Kidney epithelial cell (primary cell): ENCODE measurements at places on chromosomes 2 and 18.

- peak; percentile 51 for DNase-seq
Observed at GRCh38 chr2:75560768-75561565, at the start of gene EVA1A. TSS of gene EVA1A (minus strand) at chr2:75560939. CDS start at chr2:75518140, 42,799 bp downstream.

- no peak for DNase-seq
Observed at GRCh38 chr18:54530285-54530684, 60.8 kb upstream of the DYNAP start.

DNA sequence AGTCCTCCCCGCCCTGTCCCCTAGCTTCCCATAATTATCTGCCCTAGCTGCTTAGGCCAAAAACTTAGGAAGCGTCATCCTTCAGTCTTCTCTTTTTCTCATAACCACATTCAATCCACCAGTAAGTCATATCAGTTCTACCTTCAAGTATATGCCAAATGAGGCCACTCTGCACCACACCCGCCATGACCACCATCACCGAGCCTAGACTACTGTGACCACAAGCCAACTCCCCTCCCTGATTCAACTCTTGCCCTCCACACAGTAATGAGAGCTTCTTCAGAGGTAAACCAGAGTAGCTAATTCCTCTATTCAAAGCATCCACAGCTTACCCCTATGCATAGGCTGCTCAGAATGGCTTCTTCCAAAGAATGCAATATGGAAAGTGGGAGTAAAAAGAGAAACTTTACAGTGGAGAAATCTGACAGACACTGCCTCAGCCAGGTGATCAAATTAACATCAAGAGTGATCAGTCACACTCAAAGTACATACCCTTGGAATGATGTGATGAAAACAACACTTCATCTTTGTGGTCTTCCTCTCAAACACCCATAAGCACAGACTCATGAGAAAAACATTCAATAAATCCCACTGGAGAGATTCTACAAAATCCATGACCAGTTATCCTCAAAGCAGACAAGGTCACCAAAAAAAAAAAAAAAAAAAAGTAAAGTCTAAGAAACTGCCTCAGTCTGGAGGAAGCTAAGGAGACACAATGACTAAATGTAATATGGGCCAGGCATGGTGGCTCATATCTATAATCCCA lies 17.7 kb downstream of the MBOAT2 start:
- DNase-seq, result no peak

GRCh38 chr18:24197412-24197811 lies 58.5 kb downstream of the CABYR start:
- no peak for DNase-seq

DNA sequence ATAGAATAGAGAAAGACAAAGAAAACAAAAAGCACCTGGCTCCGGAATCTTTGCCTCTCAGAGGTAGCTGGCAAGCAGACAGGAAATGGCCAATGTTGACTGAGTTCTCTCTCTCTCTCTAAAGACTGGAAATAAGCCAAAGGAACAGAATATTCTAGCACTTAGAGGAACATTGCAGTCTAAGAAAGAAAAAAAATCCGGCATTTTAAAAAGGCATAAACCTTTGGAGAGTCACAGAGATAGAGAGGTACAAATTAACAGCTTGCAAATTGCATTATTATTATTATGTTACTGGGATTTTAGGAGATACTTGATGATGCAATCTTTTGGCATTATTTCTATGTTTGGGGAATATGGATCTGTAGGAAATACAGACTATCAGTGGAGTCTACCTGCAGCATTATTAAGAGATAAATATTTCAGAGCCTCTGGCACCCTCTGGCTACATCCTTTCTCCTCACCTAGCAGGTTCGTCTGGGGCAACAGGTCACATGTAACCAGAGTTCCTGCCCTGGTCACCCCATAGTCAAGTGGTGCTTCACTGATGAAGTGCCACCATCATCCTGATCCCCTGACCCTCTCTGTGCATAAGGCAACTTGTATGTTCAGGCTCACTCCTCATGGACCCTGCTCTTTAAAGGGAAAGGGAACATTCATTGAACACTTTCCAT lies 318.9 kb upstream of the ACVR2A start:
- no peak for DNase-seq

- no peak for DNase-seq
Observed at GRCh38 chr18:47771922-47772321, 158.5 kb downstream of the SMAD2 start.

- no peak for DNase-seq
Observed at GRCh38 chr2:38440655-38441054, 63.6 kb upstream of the ATL2 start.

DNA sequence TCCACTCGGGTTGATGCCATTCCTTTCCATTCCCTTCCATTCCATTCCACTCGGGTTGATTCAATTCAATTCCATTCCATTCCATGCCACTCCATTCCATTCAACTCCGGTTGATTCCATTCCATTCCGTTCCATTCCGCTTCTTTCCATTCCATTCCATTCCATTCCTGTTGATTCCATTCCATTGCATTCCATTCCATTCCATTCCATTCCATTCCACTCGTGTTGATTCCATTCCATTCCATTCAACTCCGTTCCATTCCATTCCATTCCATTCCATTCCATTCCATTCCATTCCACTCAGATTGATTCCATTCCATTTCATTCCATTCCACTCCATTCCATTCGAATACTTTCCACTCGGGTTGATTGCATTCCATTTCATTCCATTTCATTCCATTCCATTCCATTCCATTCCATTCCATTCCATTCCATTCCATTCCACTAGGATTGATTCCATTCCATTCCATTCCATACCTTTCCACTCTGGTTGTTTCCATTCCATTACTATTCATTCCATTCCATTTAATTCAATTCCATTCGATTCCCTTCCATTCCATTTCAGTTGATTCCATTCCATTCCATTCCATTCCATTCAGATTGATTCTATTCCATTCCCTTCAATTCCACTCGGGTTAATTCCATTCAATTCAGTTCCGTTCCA lies 1141.8 kb downstream of the RPIA start:
- DNase-seq, result no peak

- DNase-seq, result no peak
Observed at GRCh38 chr2:30704309-30705020, 102.8 kb downstream of the CAPN13 start.
